ENCODE measurements at places on chromosomes 11 and 22.

DNA sequence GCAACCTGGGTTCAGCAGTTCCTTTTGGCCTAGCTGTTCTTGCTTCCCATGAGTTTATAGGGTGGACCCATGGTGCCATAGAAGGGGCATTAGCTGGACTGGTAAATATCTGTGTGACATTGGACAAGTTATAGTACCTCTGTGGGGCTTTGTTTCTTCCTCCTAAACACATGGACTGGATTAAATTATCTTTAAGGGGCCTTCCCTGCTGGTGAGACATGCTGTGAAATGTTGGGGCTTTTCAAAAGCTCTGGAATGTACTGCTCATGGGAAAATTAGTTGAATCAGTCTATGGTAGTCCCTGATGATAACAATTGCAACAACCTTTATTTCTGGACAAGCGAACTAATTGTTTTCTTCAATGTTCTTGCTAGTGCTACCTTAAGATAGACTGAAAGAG is 276.2 kb downstream of the BLID start:
- DNase-seq = no peak

DNA sequence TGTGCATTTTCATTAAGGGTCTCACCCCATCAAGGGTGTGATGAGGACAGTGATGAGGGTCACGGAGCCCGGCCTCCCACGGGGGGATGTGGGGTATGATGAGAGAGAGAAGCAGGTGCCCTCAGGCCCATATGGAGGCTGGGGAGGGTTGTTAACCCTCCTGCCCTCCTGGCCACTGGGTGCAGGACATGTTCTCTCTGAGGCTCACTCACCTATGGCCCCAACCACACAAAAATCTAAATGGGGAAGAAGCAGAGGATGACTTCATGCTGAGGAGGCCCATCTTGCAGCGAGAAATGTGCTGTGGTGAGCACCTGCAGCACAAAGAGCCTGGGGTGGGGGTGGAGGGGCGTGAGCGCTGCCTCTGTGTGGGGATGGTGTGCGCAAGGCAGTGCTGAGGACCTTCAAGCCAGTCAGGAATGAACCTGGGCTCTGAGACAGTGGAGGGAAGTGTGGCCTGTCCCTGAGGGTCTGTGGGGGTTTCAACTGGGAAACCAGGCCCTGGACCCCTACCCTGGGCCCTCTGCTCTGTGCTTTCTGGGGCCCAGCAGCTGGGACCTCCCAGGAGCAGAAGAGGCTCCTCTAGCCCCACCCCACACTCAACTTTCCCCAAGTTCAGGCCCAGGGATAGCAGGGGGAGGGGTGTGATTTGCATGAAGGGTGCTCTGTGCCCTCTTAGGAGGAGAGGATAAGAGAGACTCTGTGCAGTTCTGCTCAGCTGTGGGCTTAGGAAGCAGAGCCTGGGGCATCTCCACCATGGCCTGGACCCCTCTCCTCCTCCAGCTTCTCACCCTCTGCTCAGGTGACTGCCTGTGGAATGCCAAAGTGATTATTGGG is 43.0 kb upstream of the TOP3B start:
- DNase-seq = no peak

GRCh38 chr22:21009638-21010425 is 5.1 kb upstream of the P2RX6 start:
- no peak for DNase-seq

DNA sequence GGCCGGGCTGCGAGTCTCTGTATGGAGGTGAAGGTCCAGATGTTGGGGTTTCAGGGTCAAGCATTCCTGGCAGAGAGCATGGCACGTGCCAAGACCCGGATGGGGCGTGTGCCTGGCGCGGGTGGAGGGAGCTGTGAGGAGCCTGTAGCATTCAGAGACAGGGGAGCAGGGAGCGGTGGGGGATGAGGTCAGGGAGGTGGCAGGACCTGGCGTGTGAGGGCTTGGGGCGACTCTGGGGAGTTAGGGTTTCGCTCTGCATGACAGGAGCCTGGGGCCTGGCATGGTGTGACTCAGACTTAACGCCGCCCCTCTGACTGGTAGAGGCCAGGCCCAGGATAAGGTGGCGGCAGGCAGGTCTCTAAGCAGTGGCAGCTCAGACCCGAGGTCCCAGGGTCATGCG is 103.0 kb downstream of the KCNQ1 start:
- no peak for DNase-seq

DNA sequence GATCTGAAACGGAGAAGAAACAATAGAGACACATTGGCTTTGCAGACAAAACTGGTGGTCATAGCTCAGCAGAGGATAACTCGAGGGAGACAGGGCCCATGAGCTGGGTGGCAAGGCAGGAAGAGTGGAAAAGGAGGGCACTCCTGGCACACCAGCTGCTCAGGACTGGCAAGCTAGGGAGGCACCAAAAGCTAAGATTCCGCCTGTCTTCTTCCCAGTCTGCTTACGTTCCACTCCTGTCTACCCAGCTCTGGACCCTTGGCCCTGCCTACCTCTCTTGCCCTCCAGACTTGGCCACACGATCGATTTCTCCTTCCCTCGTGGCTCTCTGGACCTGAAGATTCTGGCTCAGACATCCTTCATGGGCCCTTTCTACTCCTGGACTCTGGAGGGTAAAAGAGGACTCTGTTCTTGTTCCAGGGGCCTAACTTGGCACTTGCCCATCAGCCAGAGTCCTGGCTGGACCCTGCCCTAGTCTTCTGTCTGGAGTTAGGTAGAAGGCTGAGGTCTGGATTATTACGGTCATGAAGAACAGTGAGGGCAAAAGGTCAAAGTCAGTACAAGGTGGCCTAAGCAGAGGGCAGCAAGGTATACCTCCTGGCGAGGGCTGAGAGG is 115.2 kb upstream of the PITPNB start:
- no peak for DNase-seq
